Mammary epithelial cell (primary cell): ENCODE measurements at places on chromosomes 4 and X.

- peak; percentile 35 for DNase-seq
Observed at GRCh38 chr4:120156120-120156718, 89.6 kb upstream of the MAD2L1 start.

GRCh38 chr4:169485086-169485485, 127.3 kb downstream of the NEK1 start:
- DNase-seq, result peak; percentile 11

DNA sequence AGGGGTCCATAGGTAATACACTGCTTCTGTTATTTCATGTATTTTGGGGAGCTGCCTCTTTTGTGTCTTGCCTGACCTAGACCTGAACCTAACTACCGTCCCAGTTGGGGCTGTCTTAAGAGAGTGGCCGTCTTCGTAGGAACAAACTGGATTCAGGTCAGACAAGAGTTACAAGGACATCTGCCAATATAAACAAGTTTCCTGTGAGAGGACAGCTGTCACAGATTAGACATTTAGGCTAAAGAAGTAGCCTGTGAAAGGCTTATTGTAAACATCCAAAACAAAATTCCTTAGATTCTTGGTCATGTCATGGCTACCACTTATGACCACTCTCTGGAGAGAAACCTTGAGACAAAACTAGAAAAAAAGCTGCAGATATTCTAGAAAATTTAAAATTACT, 797.6 kb upstream of the AADAT start:
- no peak for DNase-seq

GRCh38 chr4:67436742-67437141, 108.6 kb downstream of the CENPC start:
- peak; percentile 18 for DNase-seq

DNA sequence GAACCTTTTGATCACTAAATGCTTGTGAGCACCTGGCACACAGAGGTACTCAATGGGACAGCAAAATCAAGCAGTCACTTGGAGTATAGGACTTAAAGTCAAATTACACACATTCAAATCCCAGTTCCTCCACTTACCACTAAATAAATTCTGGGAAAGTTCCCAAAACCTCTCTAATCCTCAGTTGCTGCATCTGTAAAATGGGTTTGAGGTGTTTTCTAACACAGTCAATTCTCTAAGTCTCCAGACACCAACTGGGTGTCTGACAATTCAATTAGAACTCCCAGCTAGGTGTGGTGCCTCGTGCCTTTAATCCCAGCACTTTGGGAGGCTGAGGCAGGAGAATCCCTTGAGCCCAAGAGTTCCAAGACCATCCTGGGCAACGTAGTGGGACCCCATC, 19.0 kb downstream of the QDPR start:
- DNase-seq, result no peak

DNA sequence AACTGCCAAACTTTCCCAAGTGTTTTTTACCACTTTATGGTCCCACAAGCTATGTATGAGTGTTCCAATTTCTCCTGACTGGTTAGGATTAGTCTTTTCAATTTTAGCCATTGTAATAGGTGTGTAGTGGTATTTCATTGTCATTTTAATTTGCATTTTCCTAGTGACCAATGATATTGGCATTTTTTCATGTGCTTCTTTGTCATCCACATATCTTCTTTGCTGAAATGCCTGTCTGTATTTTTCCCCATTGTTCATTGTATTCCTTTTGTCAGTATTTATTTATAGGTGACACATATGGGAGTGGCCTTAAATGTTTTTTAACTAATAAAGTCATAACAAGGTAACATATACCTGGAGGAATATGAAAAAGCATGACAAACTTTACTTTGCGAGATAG, 9.2 kb upstream of the UBE2D3 start:
- DNase-seq, result peak; percentile 41

DNA sequence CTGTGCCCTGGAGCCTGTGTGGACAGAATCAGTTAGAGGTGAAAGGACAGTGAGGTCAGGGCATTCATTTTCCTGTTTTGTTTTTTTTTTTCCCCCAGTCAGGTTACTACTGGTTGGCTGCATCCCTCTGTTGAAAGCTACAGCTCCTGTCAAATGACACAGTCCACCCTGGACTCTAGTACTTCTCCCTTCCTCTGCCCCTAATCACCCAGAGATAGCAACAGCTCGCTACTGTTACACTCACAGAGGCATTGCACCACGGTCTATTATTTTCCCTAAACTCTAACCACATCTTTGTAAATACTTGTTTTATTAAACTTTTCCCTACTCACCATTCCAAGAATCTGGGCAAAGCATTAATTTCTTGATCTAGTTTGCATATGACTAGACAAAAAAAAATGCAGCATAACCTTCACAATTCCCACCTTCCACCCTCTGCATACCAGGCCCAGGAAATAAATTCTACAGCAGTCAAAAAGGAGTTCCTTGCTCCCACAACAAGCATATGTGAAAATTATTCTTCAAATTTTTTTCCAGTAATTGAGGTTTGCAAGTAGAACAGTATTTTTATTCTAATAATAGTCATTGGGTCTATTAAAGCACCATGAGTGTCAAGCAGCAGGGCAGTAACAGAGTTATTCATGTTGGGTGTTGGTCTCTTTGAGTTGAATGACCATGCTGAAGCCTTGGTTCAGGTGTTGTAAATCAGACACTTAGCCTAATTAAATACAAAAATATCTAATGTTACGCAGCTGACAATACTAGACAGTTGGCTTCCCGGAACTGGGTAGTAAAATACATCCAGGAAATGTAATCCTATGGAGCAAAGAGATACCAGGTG, 329.2 kb downstream of the INPP4B start:
- peak; percentile 55 for DNase-seq

GRCh38 chr4:73721435-73721834, 18.9 kb upstream of the CXCL8 start:
- DNase-seq, result peak; percentile 76

- DNase-seq, result no peak
Observed at GRCh38 chr4:135934026-135934425, 1598.3 kb downstream of the PCDH18 start.

DNA sequence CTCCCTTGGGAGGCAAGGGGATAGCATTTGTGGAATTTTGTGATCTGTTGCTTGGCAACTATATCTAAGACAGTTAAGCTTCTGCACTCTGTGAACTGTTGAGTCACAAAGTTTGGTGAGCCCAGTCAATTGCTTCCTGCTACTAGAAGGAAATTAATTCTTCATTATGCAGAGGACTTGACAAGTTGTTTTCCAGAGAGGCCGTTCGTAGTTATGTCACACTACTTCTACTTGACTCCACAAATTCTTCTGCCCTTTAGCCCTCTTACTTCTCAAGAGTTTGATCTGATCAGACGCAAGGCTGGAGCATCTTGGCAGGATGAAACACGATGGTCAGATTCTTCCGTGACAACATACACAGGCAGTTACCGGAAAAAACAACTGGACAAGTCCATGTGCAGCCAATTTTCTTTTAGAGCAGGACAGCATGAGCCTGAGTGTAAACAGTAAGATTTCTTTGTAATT, at the start of gene C4orf51:
C4orf51 (plus strand) TSS at position 156 of the 465 bp plus-strand sequence; CDS start at position 214, 58 bp downstream.
- peak; percentile 30 for DNase-seq

DNA sequence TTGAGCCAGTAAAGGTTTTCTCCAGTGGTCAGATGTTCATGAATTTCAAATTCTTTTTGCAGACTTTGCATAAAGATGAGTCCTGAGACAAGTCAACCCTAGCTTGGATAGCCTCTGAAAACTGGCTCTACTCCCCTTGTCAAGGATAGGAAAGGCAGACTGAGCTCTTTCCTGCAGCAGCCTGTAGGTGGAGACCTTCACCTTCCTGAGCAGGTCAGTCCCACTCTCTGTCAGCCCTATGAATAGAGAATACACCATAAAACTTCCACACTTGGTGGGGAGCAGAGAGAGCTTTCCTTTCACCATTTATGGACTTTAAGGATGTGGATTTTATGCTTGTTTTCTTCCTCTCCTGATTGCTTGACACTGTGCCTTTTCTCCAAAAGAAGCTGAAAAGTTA, 41.9 kb downstream of the PCDH19 start:
- DNase-seq, result peak; percentile 16

GRCh38 chr4:43990551-43990950, 458.1 kb downstream of the KCTD8 start:
- no peak for DNase-seq

DNA sequence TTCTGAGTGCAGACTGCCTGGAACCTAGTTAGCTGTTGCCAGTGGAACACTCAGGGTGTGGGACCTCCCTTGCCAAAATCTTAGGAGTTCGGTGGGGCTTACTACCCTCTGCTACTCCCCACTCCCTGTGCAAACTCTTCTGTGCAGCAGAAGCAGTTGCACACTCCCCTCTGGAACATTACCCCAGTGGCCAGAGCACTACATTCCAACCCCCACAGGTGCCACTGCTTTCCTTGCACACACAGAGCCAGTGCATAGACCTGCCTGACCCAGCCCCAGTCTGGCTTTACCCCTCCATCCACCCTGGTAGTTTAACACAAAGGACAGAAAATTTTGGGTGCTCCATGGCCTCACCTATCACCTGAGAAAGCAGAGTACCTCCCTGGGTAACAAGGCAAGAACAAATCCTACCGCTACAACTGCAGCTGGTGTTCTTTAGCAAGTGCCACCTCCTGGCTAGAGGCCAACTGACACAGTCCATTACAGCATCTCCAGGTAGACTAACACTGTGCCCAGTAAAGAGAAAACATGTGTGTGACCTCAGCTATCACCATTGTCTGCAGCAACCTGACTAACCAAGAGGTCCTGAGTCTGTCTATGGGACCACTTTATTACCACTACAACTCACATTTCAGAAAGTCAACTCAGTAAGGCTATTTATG, 11.5 kb upstream of the RASSF6 start:
- no peak for DNase-seq

DNA sequence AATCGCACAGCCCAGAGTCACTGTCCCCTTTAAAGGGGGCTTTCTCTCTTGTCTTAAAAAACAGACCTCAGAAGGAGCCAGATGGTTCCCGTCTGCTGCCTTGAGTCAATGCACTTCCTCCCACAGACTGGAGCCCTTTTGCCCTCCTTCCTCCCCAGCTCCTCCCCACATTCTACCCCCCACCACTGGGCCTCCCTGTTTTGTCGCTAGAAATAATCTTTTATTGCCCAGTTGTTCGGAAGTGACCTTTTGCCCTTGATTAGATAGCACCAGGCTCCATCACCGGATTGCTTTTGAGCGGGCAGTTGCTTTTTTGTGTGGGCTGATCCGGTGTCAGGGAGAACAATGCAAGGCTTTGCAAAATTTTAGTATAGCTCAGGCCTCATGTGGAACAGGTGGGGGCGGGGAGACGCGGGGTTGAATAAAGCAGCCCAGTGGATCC, 47.7 kb downstream of the SPRY1 start:
- DNase-seq, result no peak

GRCh38 chr4:127856196-127856812, 24.4 kb upstream of the PLK4 start:
- no peak for DNase-seq

DNA sequence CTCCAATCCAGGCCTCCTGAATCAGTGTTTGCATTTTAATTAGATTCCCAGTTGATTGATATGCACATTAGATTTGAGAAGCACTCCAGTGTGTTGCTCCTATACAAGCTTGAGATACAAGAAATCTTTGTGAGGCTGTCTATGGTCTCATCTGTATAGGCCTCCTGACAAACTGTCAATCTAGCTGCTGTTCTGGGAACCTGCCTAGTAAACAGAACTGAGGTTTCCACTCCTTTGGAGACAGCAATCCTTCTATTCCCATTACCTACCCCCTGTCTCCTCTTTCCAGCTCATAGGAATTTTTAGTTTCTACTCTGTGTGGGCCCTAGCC, 306.1 kb upstream of the EMCN start:
- DNase-seq, result no peak

DNA sequence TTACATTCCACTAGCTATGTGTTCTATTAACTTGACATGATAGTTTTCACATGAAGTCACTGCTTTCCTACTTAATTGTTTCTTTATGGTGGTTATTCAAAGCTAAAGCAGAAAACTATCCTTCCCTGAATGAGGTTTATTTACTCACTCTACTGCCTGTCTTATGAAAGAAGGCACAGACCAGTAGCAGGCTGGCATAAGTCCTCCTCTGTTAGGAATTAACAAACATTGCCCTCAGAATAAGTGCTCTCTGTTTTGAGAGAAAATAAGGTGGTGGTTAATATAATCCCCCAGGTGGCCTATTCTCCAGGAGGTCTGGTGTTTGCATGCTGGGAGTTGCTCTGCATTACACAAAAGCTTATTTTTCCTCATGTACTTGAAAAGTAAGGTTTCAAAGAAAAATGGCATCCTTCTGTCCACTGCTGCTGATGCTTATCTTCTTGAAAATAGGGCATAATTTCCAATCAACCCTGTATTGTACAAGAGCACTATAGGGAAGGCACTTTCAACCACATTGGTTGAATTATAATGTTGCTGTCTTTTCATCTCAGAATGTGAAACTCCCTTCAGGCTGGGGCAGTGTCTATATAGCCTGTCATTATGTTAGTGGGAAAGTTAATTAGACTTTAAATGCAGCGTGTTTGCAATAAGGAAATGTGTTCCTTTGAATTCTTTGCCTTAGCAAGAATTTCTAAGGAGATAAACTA, 119.7 kb upstream of the TBC1D9 start:
- no peak for DNase-seq

GRCh38 chr4:152369203-152369901, 166.5 kb downstream of the FBXW7 start:
- DNase-seq, result no peak

DNA sequence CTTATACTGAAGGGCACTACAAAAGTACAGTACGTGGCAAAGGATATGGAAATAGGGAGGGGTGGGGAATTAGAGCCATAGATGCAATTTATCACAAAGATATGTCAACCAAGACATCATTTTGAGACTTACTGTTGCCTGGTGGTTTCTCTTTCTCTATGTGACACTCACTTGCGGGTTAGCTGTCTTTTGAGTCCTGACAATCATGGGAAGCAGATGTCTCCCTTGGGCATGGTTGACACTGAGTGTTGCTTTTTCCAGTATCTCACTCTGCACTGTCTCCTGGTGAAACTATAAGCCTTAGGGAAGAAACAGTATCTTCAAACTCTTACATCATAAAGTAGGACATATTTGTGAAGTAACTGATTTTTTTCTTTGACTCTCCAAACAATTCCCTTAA, 383.5 kb upstream of the LCORL start:
- no peak for DNase-seq

DNA sequence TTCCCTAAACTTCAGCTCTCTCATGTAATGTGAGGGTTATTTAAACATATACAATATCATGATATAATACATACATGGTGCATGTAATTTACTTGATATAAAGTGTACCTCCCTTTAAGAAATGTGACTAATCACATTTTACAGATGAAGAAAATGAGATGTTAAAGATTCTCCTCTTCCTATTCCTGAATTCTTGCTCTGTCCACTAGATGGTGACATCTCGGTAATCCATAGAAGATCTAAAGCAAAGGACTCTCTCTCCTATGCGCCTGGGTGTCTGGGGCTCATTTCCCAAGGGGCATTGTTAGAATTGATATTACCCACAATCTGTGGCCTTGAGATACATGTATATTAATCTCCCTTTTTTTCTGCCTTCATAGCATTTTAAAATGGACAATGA, 804.9 kb downstream of the RAB28 start:
- no peak for DNase-seq
